ENCODE measurements at places on chromosomes 7 and 10.

DNA sequence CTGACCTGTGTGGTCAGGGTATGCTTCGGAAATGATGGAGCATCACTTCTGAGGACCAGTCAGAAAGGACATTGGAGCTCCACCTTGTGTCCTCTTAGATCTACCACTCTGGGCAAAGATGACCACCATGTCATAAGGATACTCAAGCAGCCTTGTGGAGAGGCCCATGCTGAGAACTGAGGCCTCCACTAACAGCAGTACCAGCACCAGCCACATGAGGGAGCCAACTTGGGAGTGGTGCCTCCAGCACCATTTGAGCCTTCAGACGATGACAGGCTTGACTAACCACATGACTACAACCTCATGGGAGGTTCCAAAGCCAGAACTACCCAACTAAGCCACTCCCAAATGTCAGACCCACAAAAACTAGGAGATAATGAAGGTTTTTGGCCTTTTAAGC is 116.0 kb downstream of the NPTX2 start:
- no peak for DNase-seq

GRCh38 chr7:120857588-120858573 is at the start of gene TSPAN12:
Gene TSPAN12 (minus strand): TSS chr7:120858144. CDS start chr7:120856763, 1,381 bp downstream.
- peak; percentile 90 for DNase-seq

DNA sequence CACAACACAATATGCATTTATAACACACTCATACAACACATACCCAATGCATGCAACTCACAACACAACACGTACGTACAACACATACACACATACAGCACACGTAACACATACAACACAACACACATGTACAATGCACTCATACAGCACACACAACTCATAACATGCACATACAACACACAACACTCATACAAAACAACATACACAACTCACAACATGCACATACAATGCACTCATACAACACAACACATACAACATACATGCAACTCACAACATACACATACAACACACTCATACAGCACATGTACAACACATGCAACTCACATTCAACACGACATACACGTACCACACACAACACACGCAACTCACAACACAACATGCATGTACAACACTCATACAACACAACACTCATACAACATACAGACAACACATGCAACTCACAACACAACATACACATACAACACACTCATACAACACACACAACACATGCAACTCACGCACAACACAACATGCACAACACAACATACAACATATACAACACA is 21.8 kb downstream of the DIP2C start:
- no peak for DNase-seq

DNA sequence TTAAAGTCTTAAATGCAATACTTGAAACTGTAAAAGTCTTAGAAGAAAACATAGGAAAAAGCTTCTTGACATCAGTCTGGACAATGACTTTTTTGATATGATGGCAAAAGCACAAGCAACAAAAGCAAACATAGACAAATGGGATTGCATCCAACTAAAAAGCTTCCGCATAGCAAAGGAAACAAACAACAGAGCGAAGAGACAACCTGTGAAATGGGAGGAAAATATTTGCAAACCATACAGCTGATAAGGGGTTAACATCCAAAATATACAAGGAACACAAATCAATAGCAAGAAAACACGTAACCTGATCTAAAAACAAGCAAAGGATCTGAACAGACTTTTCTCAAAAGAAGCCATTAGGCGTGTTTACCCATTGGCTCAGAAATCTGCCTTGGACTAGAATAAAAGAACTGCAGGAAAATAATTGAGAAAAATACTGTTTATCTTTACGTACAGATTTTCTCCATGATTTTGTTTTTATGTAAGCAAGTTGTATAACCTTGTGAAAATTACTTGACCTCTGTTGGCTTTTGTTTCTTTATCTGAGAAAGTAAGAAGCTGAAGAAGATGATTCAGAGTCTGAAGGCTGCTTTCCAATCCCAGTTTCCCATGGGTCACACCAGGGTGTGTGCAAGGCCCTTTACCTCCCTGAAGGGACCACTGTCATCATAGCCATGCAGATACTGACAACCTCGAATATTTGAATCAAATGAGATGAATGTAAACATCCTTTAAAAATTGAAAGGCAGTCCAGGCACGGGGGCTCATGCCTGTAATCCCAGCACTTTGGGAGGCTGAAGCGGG is 99.1 kb upstream of the LANCL2 start:
- DNase-seq: no peak

- DNase-seq: no peak
Observed at GRCh38 chr10:31136930-31137885, 105.5 kb upstream of the ZNF438 start.

DNA sequence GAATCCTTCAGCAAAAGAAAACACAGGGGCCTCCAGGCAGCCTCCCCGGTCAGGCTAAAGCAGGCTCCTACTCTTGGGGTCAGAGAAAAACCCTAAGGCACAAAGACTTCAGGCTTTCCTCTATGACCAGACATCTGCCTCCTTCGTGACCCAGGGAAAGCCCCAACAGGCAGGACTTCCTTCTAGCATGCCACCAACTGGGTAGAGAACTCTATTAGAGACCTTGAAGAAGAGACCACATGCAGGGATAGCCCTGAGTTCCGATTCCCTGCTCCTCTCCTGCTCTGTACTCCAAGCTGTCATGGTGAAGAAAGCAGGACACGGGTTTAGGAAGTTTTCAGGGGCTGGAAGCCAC is 1.3 kb downstream of the TRPV6 start:
- no peak for DNase-seq

DNA sequence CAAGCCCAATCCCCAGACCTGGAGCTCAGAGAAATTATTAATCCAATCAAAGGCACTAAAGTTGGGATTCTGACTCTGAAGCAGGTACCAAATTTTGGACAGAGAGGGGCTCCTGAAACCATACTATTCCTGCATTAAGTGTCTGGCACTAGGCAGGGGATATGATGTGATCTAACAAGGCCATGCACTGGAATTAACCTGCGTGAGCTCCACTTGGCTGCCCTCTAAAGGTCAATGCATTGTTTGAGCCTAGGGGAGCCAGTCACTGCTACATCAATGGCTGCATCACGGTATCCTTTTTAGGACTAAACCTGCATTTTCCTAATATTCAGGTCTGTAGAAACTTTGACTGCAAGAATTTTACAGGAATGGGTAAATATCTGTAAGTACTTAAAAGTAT is 42.1 kb downstream of the ST8SIA6 start:
- DNase-seq: no peak

DNA sequence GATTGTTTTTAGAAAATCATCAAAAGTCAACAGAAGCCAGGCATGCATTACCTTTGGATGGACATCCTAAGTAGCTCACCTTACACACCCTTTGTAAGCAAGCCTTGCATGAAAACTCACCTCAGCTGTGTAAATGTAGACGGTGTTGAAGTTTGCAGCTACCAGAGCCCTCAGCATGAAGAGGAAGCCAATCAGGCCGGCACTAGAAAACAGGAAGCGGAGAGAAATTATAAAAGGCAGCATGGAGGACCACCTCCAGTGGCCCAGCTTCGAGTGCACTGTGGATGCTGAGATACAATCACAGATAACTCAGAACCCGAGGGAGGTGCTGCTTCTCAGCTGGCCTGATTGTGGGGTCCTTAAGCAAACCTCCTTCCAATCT is 75.3 kb downstream of the SVOPL start:
- DNase-seq: no peak

GRCh38 chr7:19572566-19572965 is 136.3 kb downstream of the POLR1F start:
- DNase-seq: no peak

DNA sequence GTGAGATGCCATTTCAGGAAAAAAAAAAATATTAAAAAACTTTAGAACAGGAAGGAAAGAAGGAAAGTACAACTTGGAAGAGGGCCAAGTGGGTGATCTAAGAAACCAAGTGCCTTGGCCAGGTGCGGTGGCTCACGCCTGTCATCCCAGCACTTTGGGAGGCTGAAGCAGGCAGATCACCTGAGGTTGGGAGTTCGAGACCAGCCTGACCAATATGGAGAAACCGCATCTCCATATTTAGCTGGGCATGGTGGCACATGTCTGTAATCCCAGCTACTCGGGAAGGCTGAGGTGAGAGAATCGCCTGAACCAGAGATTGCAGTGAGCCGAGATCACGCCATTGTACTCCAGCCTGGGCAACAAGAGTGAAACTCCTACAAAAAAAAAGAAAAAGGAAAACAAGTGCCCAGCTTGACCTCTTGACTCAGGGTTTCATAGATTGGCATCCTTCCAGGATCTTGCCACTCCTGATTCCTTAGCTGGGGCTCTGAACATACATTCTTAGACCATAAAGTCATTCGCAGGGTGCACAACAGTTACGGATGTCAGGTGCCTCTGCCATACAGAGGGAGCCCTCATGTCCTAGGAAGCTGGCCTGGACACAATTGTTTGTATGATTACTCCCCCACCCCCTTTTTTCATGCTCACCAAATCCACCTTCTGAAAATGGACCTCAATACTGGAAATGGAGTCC is 2.1 kb upstream of the GUSB start:
- DNase-seq: peak; percentile 83

GRCh38 chr7:131225619-131226513 is 101.8 kb upstream of the MKLN1 start:
- DNase-seq: peak; percentile 76

DNA sequence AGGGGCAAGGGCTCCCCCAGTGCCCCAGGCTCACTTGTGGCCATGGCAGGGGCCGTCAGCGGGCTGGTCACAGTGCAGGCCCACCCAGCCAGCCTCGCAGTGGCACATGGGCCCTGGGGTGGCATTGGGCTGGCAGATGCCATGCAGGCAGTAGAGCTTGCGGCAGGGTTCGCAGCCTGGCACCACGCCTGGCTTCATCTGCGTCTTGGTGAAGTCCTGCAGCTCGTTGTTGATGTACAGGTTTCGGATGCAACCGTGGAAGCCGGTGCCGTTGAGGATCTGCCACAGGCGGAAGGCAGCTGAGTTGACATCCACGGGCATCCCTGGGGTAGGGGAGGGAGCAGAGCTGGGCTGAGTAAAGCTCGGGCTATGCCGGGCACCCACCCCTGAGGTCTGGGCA is 170.6 kb downstream of the LCOR start:
- no peak for DNase-seq

DNA sequence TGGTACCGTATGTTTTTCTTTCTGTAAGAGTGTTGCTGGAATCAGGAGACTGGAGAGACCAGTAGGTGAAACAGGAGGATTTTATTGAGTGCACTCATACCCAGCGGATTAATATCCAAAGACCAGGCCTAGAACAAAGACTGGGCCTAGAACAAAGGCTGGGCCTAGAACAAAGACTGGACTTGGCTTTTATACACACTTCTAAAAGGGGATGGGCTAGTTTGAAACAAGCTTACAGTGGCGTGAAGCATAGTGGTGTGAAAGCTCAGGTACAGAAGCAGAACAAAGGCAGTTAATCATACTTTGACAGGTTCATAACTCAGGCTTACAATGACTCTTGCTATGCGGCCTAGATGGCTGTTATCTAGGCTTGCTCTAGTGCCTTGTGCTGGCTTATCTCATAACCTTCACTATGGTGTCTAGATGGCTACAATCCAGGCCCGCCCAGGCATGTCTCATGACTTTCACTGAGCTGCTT is 67.7 kb downstream of the TRIM24 start:
- DNase-seq: no peak

- DNase-seq: no peak
Observed at GRCh38 chr10:11776080-11776479, 33.9 kb downstream of the ECHDC3 start.

GRCh38 chr10:3624367-3624766 is 160.6 kb downstream of the KLF6 start:
- no peak for DNase-seq

DNA sequence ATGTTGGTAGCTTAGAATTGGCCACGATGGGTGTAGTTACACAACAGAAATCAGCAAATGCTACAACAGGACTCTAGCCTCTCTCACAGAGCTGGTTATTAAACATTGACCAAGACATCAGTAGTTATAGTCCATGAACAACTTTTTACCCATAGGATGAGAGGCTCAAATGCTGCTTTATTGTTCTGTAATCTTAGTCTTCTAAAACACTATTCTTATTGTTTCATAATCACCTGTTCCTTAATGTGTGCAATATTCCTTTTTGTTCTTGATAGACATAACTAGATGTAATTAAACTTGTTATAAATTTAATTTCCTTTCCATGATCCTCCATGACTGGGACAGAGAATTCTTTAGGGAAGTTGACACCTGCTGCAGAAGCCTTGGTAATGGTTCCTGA is 356.9 kb downstream of the EXOC4 start:
- DNase-seq: no peak

GRCh38 chr10:118729641-118730258 is 25.0 kb downstream of the CACUL1 start:
- DNase-seq: no peak

DNA sequence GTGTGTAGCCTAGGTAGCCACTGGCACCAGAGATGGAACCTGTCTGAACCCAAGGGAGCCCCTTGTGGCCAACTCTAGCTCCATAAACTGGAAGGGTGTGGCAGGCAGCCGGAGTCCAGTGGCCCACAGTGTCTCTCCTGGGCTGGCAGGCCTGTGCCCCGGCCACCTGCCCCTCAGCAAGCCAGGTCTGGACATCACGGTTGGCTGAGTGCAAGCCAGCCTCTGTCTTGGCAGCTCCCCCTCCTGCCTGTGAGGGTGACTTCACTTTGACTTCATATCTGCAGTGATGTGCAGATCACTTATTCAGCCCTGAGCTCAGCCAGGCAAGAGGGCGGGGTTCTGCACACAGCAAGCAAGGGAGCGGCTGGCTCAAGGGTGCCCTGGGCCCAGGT is 1.3 kb upstream of the RET start:
- peak; percentile 8 for DNase-seq
